Activated CD8-positive, alpha-beta memory T cell treated with anti-CD3 and anti-CD28 coated beads for 48 hours (primary cell): ENCODE measurements at places on chromosomes 12 and 14.

DNA sequence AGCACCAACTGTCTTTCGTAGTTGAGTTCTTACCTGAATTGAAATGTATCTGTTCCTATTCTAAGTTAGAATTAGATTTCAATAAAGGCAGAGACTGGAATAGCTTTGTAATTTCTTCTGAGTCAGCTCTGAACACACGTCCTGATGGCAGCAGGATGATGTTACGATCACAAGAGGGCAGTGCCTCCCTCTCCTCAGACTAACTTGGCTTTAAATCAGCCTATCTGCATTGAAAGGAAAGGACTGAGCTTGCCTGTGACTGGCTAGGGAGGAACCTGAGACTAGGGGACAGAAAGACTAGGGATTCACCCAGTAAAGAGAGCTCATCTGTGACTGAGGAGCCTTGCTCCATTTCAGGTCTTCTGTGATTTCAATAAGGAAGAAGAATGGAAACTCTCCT, 323.7 kb upstream of the OR4E1 start:
- DNase-seq: no peak

DNA sequence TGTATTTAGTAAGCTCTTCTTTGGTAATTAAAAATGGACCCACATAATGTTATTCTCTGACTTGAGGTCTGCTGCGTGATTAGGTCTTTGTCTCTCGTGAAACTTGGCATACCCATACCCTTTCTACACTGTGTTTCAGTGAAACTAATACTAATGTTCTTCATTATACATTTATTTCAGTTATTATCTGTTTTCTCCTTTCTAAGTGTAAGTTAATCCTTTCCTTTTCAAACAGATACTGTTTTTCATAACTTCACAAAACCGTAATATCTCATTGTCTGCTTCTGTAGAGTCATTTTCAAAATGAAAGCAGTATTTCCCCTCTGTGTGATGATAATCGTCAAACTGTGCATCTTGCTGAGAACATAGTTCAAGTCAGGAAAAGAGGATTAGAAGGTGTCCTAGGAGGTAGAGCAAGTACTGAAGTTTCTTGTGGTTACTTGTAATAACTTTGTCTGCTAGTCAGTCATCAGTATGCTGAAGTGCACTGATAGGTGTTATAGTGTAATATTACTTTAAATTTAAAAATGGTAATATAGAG, 15.9 kb downstream of the PYROXD1 start:
- DNase-seq: no peak

GRCh38 chr14:56002876-56003625, 115.2 kb upstream of the PELI2 start:
- no peak for DNase-seq

- DNase-seq: peak; percentile 60
These were observed 33.4 kb downstream of the VCPKMT start for GRCh38 chr14:50082784-50083466.

DNA sequence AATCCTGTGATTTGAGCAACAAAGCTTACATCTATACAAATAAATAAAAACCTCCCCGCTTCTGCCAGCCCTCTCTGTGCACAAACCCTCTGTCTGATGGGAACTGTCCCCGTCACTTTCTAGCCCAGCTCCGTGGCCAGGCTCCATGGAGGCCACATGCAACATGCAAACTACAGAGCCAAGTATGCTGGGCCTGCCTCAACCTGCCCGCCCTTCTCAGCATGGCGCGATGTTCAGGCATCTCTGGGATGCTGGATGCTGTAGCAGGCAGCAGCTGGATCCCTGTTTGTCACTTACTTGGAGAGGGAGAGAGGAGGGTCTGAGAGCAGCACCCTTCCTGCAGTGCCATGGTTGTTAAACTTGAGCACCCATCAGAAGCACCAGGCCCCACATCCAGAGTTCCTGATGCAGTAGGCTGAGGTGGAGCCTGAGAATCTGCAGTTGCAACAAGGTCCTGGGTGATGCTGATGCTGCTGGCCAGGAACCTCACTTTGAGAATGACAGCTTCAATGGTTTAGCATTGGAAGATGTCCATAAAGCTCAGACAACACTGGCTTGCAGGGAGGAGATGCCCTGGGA, 32.4 kb downstream of the CLMN start:
- DNase-seq: no peak

GRCh38 chr12:96361074-96361473, 39.2 kb downstream of the CDK17 start:
- no peak for DNase-seq

- DNase-seq: no peak
These were observed 21.8 kb downstream of the FUT8 start for GRCh38 chr14:65434216-65434850.

DNA sequence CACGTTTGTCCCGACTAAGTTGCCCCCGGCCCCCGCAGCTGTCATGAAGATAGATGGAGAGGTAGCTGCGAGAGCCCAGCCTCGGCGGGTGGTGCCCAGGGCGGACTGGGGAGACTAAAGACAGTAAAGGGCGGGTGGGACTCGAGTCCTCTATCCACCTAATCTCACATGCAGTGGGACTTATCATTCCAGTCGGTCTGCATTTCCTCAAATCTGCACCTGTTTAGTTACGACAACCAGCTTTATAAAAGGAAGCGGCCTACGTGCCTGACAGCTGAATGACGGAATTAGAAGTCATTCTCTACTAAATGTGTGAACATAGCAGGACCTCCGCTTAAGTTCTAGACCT, 109.8 kb upstream of the EGLN3 start:
- DNase-seq: no peak

DNA sequence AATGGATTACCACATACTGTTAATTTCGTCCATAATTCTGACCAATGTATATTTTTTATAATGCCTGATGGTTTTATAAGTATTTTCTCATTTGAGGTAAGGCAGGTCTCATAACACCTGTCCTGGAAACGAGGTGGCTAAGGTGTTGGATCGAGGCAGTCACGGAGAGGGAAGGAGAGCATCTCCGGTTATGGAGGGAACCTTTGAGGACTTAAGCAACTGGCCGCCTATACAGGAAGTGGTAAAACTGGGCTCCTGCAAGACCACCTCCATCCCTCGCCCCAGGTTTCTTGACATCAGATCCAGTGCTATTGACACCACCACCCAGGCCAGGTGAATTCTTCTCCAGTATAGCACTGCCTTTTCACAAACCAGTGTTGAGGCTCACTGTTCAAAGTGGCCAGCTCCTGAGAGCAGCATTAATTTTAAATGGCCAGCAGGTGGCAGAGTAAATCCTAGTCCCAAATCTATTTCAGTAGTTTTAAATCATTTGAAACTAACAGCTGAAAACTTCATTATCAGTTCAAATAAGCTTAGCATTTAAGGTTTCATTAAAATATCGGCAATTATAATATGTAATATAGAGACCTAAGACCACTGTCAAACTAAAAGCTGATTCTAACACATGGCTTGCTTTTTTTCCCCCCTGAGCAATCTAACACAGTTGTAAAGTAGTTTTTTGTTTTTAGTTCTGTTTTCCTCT, 100.8 kb downstream of the PPM1A start:
- DNase-seq: no peak

DNA sequence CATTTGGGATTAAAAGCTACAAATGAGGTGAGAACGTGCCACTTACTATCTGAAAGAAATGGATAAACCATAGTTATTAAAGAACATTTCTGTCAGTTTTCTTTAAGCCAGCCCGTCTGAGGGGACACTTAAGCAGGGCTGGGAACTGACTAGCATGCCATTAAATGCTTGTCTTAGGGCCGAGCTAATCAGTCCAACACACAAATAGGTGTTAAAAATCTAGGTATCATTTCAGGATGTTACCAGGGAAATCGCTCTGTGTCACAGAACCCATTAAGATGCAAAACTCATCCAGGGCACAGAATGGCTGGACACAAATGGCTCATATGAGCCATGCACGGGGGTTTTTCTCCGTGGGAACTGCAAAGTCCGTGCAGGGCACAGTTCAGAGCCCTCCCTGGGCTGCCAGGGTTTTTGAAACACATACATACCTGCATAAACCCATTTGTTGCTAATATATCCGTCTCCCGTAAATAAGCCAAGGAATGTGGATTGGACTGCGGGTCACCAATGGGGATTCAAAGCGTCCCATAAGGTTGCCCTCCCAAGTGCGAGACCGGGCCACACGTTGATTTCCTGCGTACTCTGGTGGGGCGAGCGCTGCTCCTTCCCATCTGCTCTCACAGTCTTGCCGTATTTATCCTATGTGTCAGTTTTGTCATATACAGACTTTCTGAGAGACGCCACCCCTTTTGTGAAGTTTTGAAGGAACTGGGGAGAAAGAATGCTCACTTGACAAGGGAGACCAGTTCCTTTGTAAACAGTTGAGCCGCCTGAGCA, 5.4 kb upstream of the GSC start:
- DNase-seq: no peak

GRCh38 chr14:50063876-50064420, 52.4 kb downstream of the VCPKMT start:
- DNase-seq: no peak

DNA sequence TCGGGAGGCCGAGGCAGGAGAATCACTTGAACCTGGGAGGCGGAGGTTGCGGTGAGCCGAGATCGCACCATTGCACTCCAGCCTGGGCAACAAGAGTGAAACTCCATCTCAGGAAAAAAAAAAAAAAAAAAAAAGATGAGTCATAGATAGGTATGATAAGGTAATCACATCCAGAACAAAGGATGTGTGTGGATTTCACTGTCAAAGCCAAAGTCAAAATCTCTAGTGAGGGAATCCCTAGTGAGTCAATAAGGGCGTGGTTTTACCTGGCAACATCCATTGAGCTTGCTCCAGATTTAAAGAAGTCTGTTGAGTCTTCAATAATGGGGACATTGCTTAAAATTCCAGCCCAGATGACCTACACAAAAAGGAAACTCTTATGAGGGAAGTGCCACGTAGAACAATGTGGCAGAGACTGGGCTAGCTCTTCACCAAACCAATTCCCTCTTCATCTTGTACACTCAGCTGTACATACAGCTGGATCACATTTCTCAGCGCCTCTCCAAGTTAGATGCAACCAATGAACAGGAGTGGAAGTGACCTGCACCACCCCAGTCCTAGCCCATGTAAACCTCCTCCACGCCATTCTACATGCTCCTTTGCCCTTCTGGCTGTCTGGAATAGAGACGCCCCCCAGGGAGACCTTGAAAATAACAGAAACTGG, 23.4 kb downstream of the ALDH1L2 start:
- no peak for DNase-seq

GRCh38 chr12:7023114-7023513, 4.8 kb upstream of the LPCAT3 start:
- no peak for DNase-seq

GRCh38 chr12:92582893-92583292, 119.9 kb upstream of the PLEKHG7 start:
- DNase-seq: no peak

GRCh38 chr14:71524320-71524982, 407.8 kb upstream of the RGS6 start:
- DNase-seq: no peak
